ENCODE measurements at places on chromosomes 3 and 15. TPM values are rescaled to one million over a fixed set of nuclear protein-coding genes. Genes with fewer than 3 reads are reported as not detected.

Gene RASL12
- 14.1 TPM for polyA plus RNA-seq

Gene CATSPER2
- 2.5 TPM for polyA plus RNA-seq

Gene HIGD2B
- polyA plus RNA-seq = not detected

Gene IL12A
- polyA plus RNA-seq = 0.76 TPM

Gene SENP7
- polyA plus RNA-seq = 35.5 TPM

Gene ITPKA
- 0.90 TPM for polyA plus RNA-seq

Gene TWF2
- 30.0 TPM for polyA plus RNA-seq

Gene HAPLN3
- 6.1 TPM for polyA plus RNA-seq

Gene AGBL1
- polyA plus RNA-seq = 11.7 TPM

Gene PLA2G4E
- polyA plus RNA-seq = 1.8 TPM

Gene TGM4
- polyA plus RNA-seq = not detected

DNA sequence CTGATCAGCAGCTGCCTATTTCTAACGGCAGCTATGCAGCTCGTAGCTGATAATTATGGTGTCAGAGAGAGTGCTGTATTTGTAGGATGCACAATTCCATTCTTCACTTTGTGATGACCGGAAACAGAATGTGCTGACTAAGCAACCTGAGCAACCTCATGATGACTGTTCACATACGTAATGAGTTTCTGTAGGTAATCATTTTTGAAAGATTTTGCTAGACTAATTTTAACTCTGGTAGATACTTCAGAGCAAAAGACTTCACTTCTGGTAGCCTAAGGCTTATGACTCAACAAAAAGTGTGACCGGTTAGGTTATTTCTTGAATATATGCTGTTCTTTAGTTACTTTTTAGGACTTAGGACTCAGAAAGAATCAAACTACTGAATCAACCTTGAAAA is 567.7 kb downstream of the NAALADL2 start:
- DNase-seq = no peak

DNA sequence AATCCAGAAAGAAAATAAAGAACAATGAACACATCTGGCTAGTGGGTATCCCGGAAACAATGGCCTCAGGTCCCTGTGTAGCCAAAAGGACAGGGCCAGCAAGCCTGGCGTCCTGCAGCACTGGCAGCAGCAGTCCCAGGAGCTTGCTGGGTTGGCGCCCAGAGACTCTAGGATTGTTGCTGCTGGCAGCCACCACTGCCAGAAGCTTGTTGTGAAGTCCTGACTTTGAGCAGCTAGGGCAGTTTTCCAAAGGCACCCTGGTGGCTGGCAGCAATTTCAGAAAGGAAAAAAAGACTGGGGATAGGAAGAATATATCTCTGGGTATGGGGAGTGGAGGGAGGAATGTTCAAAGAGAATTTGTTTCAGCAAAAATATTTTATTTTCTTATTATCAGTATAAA is 11.3 kb downstream of the SHQ1 start:
- no peak for DNase-seq

DNA sequence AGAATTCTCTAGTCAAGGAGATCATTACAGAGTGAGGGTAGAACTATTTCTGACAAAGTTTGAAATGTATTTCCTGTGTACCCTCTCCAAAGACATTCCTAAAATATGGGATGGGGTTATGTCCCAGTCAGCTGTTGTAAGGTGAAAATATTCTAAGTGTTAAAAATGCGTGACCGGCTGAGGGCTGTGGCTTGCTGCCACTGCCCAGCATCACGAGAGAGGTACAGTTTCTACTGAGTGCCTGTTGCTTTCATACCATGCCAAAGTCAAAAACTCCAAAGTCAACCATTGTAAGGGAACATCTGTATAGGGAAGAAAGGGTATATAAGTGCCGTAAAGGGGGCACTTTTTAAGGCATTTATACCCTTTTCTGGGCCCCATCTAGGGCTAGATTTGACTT is 30.9 kb downstream of the MAP6D1 start:
- no peak for DNase-seq

DNA sequence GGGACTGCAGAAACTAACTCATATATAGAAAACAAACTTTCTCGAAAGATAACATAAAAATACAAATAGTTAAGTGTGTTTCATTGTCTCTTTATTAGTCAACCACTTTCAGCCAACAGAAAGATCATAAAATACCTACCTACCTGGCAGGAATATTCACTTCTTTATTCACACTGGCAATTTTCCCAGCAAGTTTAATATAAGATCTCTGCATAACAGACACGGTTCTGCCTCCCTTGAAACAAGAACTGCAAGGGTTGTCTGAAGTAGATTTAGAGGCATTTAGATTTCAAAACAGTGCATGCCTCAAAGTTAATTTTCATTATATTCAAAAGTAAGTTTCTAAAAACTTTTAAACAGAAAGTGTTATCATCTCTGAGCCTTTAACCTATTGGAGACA is 7.1 kb downstream of the NPTN start:
- no peak for DNase-seq

DNA sequence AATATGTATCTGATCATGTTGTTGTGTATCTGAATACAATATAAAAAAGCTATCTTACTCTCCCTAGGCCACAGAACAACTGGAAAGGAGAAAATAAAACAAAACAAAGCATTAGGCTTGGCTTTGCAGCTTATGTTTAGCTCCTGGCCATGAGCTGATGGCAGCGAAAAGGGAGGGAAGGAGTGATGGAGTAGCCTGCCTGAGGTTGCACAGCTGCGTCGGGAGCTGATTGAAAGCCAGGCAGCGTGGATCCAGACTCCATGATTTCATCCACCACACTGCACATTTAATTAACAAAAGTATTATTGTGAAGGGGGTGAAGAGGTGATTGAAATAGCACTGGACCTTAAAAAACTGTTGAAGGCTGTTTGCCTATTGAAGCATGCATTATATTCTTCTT is 212.2 kb downstream of the GABRG3 start:
- DNase-seq = peak; percentile 43

GRCh38 chr3:110070161-110070916 is 733.0 kb upstream of the DPPA4 start:
- peak; percentile 34 for DNase-seq

GRCh38 chr3:50241163-50241562 is 5.2 kb downstream of the GNAI2 start:
- DNase-seq = no peak

GRCh38 chr3:156997351-156997750 is 162.6 kb downstream of the CCNL1 start:
- no peak for DNase-seq

DNA sequence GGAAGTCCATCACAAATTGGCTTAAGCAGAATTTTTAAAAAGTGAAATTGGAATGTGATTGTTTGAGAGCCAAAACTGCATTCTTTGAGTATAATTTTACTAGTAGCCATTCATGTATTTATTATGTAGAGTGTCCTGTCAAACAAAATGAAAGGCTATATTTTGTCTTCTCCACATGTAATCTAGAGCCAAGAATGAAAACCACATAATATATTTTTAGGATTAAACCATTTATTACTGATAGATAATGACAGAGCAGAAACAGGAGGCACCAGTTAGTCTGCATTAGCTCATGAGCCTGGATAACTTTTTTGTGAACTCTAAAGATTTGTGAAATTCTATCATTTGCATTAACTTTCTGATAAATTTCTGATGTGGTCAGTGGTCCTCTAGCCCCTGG is 130.2 kb downstream of the FILIP1L start:
- no peak for DNase-seq

- DNase-seq = peak; percentile 44
These were observed 539 bp upstream of the TLNRD1 start for GRCh38 chr15:81000144-81000623.

- DNase-seq = peak; percentile 49
These were observed at the start of gene PLCL2 for GRCh38 chr3:16884748-16885592. Gene PLCL2 (plus strand): TSS chr3:16884955. CDS start chr3:16885040, 85 bp downstream.

DNA sequence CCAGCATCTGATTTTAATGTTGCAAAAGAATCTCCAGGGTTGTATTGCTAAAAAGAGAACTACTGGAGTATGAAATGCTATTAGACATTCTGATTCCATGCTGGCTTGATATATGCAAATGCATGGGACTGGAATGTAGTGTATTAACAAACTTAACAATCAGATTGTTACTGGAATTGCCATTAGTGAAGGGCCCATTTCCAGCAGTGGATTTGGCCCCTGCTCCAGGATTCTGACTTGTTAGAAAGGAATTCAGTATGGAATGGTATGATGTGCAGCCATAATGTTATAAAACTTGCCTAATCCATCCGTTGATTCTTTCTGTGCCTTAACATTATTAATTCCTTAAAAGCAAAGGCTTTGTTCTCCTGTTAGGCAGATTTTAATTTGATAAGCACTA is 7.9 kb downstream of the ARRDC4 start:
- DNase-seq = no peak

DNA sequence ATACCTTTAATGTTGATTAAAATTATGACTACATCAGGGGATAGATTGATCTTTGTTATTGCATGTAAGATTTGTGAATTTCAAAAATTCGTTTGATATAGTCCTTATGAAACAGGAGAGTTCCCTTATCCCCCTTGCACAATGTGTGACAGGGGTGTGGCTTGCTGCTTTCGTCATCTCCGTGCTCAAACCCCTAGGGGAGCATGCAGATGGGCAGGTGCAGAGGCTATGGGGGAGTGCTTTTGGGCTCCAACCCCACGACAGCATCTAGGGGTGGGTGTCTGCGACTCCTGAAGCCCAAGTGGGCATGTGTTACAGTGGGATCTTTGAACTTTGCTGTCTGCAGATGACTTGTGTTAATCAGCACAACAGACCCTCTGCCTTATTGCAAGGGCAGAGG is 360.1 kb upstream of the GOLIM4 start:
- DNase-seq = no peak

DNA sequence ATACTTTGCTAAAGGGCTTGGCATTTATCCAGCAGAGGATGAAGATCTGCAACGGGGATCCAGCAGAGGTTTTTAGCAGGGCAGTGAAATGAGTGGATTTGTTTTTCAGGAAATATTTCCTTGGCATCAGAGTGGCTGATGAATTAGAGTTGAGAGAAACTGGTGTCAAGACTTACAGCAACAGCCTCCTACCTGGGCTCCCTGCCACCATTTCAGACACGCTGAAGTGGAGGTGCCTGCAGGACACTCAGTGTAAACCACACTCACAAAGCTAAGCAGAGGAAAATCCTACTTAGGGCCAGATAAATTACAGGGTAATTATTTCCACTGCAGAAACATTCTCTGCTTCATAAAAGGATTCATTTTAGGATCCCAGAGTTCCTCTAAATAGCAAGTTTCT is 519.7 kb downstream of the FGF12 start:
- no peak for DNase-seq

DNA sequence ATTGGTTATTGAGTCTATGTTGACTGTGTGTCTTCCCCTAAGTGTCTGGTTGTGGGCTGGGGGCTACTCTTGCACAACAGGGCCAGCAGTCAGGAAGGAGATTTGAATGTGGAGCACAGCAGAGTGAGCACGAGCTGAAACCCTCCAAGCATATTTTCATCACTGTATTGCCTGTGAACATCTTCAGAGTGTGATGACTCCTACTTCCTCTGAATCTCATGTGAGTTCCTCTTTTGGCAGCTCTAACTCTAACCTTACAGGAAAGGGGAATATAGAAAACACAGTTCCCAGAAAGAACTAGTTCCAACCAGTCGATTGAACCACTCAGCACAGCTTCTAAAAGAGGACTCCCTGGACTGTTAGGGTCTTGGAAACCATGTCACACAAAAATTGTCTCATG is 211.6 kb downstream of the RAP2B start:
- peak; percentile 30 for DNase-seq

DNA sequence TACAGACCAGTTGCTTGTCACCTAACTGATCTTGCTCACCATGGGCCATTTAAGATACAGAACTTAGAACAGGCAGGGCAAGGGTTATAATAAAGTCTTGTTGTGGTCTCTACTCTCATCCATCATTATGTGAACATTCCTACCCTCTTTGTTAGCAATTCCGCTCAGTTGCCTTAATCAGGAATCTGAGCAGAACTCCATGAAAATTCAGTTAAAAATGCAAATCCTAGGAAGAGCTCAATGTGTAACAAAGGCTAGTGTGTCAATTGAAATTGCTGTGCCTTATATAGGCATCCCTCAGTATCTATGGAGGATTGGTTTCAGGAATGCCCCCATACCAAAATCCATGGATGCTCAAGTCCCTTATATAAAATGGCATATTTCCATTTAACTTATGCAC is 44.5 kb downstream of the CP start:
- DNase-seq = no peak

GRCh38 chr3:127106456-127106855 is 86.5 kb upstream of the PRR23E start:
- DNase-seq = no peak

GRCh38 chr15:81023483-81024264 is 23.0 kb downstream of the TLNRD1 start:
- peak; percentile 61 for DNase-seq

- DNase-seq = no peak
These were observed 339.0 kb upstream of the PROK2 start for GRCh38 chr3:72123908-72124441.

DNA sequence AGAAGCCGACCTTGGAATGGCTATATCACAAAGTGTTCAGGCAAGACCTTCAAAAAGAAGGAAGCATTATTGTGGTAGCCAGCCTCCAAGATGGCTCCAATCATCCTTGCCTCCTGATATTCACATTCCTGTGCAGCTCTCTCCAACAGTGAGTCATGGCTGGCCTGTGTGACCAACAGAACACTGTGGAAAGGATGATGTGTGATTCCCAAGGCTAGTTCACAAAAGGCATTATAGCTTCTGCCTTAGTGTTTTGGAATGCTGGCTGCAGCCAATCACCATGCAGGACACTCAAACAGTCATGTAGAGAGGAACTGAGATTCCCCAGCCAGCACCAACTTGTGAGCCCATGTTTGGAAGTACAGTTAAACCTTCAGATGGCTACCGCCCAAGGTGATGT is 102.6 kb downstream of the EFL1 start:
- DNase-seq = no peak

- peak; percentile 78 for DNase-seq
These were observed 60.0 kb downstream of the PIK3CB start for GRCh38 chr3:138774529-138775253.

- no peak for DNase-seq
These were observed 507 bp downstream of the SLC12A6 start for GRCh38 chr15:34336991-34337556.

DNA sequence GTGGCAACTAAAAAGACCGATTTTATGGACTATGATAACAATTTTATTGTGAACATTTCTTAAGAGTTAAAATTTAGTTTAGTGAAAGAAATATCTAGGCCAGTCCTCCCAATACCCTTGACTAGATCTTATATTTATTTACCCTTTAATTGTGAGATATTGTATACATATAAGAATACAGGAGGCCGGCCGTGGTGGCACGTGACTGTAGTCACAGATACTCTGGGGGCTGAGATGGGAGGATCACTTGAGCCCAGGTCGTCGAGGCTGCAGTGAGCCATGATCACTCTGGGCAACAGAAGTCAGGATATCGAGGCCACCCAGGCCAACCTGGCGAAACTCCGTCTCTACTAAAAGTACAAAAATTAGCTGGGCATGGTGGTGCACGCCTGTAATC is 756 bp upstream of the RMDN3 start:
- no peak for DNase-seq

GRCh38 chr15:36878684-36879262 is 221.6 kb downstream of the MEIS2 start:
- no peak for DNase-seq

All from hindlimb muscle (tissue), 1 donor.